ENCODE measurements at places on chromosomes 5 and 9.

- no peak for DNase-seq
Observed at GRCh38 chr5:179876610-179876952, 18.0 kb upstream of the MRNIP start.

- DNase-seq: no peak
Observed at GRCh38 chr9:88187631-88188030, 49.4 kb upstream of the SPATA31C2 start.

DNA sequence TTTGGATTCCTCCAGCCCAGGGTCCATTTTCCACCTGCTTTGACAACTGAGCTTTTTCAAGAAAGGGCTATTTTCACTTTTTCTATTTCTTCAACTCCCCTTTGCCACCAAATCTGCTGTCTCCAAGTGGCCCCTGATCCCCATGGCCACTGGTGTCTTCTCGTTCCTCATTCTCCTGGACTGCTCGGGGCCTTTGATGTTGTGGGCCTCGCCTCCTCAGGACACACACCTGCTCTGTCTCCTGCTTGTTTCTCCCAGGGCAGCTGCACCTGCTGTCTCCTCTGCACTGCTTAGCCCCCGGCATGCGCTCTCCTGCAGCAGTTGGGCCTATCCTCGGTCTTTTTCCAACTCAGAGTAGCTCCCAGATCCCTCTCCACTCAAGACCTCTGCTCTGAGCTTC, 16.3 kb upstream of the NANS start:
- DNase-seq: no peak

DNA sequence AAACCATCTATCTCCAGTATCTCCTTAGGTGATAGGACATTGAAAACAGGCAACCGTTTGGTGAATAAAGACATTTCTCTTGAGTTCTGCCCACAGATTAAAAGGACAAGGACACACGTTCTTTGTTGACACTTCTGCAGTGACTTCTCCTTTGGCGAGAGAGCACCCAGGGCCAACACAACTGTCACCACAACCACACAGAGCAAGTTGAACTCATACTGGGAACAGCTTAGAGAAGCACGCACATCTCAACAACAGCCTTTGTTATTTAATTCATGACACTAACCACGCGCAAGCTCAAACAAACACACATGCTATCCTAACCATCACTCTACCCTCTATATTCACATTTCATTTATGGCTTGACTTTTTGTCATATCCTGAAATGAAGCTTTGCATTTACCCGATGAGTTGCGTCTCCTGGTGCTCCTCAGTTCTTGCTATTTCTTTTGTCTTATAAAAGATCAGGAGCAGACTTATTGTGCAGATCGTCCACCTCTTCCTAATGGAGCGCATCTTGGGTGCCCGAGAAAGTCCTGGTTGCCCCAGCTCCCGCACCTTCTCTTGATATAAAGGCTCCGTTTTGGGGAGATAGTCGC, 543 bp downstream of the ST8SIA4 start:
- DNase-seq: no peak

Data from urothelium cell line (cell line).